Endothelial cell (in vitro differentiated cells): ENCODE measurements at places on chromosomes 4 and X.
A peak's percentile ranks its signal among the peaks of the same experiment; 100 is the strongest.

DNA sequence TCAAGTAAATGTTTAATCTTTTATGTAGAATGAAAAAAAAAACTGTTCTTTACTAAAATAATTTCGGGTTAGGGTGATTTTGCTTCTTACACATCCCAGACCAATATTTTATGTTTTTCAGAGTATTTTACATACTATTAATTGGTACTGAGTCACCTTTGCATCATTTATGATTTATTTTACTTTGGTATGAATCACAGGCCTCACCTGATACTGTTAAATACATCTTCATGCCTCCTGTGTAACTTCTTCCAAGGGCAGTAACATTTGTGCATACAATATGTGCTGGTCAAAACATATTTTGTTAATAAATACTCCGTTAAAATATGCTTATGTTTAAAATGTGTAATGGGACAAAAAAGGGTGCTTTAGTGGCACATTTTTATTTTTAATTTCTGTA, 529.6 kb downstream of the ZNF674 start:
- no peak for DNase-seq

- DNase-seq: no peak
These were observed 774.0 kb upstream of the POU3F4 start for GRCh38 chrX:82734140-82734539.

DNA sequence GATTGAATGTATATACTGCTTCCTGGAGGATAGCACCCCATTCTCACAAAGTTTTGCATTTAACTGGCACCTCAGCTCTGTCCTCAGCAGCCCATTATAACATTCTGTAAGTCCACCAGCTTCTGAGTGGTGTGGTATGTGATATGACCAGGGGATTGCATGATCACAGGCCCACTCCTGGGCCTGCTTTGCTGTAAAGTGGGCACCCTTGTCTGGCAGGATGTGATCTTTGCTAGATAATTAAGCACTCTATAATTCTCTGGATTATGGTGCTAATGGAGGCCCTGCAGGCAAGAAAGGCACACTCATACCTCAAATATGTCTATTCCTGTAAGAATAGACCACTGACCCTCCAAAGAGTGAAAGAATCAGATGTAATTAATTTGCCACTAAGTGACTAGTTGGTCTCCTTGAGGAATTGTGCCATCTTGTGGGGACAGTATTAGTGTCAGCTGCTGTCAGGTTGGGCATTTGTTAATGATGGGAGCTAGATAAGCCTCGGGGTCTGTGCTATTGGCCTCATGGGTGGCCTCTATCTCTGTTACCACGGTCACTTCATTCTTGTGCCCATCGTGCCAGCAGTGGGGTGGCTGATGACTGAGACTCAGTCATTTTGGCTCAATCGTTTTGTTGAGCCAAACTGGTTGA, 2.2 kb upstream of the CFI start:
- peak; percentile 31 for DNase-seq

GRCh38 chr4:140753329-140753728, 2.9 kb downstream of the TBC1D9 start:
- no peak for DNase-seq

GRCh38 chr4:81213671-81214070, 1.4 kb downstream of the PRKG2 start:
- no peak for DNase-seq

- DNase-seq: no peak
These were observed 180.1 kb downstream of the BANK1 start for GRCh38 chr4:101970547-101971155.

GRCh38 chr4:115851918-115852766, 738.7 kb upstream of the NDST4 start:
- peak; percentile 67 for DNase-seq

DNA sequence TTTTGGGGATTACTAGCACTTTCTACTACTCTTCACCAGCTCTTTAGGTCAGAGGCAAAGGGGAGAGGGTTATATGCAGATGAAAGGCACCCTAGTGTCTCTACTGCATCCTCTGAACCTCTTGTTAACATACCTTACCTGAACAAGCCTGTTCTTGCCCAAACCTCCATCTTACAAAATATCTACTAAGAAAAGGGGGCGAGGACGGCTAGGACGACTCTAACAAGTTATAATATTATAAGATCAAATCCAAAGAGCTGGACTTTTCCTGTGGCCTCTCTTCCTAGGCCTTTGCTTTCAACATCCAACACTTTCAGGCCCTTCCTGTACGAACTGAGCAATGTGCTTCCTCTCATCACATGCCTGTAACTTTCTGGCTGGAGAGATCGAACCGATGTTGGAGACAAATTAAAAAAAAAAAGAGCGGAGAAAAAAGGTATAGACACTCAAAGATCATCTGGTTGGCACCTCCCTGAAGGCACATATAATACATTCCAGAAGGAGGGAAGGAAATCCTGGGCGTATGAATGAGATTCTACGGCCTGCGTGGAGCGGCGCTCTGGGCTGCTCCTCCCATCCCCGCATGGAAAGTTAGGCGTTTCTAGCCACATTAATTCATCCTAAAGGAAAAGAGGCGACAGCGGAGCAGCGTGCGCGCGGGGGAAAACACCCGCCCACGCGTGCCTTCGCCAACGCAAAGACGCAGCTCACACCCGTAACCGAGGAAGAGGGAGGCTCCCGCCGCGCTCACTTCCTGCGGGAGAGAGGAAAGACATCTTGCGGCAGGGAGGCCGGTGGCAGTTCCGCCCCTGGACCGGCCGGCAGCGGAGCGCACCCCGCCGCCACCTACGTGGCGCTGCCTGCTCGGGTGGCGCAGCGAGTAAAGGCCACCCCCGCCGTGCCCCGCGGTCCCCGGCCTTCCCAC, 808 bp downstream of the PRDM5 start:
- peak; percentile 66 for DNase-seq

DNA sequence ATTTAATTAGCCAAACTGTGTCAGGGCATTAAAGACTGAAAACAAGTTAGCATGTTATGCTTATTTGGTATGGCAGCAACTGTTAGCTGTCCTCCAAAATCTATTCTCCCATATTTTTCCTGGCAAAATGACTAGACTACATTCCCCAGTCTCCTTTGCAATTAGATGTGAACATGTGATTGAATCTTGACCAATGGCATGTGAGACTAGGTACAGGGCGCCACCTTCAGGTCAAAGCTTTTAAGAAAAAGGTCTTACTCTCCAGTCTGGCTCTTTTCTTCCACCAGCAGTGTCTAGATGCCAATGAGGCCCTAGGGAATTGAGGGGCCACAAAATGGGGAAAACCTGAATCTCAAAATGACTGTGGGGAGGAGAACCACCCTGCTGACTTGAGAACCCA, 408.2 kb downstream of the SMARCA1 start:
- peak; percentile 57 for DNase-seq

DNA sequence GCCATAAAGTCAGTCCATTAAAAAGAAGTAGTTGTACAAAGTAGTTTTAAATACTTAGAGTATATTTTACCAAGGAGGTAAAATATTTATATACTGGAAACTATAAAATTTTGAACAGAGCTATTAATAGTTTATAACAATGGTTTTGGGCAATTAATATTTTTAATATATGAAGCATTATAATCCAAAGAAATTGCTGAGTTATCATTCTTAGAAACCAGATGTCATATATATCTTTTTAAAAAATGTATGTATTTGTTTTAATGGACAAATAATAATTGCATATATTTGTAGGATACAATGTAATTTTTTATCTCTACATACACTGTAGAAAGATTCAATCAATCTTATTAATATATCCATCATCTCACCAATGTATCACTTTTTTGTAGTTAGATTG, 207.8 kb downstream of the CXXC4 start:
- DNase-seq: no peak

DNA sequence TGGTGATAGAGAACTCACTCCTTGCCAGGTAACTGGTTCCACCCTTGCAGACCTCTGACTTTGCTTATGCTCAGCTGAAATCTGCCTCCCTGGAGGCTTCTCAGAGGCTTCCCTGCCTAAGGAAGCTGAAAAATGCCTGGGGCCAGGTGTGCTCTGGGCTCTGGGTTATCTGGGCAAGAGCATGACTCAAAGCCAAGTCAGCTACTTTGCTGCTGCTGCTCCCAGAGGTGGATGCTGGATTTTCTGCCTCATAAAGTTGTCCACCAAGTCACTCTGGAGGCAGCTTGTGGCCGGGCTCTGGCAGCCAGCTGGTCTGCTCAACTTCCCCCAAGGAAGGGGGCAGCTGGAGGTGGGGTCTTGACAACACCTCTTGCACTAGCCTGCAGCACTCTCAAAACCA, 132.7 kb downstream of the PJA1 start:
- no peak for DNase-seq

- DNase-seq: no peak
These were observed 103.5 kb upstream of the VEGFC start for GRCh38 chr4:176896211-176896610.

- DNase-seq: no peak
These were observed at the start of gene NRK for GRCh38 chrX:105822138-105823091. Gene NRK (plus strand): TSS chrX:105822539. CDS start chrX:105822846, 307 bp downstream.

- no peak for DNase-seq
These were observed 16.8 kb downstream of the BANK1 start for GRCh38 chr4:101807351-101807750.

DNA sequence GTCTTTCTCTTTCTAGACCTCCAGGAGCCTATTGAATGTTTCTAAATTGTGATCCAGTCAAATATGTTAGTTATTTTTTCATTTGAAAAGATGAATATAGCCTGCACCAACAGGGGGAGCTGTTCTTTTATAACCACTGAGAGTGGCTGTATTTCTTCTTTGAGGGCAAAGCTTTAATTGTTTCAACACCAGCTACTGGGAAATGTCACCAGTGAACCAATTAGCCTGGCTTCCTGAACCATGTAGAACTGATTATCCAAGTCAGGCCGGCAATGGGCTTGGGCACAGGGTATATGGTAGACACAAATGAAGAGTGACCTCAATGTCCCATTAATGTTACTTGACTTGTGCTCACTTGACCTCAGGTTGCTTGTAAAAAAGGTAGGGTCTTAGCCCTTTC, 4.8 kb upstream of the DAPP1 start:
- DNase-seq: peak; percentile 28

DNA sequence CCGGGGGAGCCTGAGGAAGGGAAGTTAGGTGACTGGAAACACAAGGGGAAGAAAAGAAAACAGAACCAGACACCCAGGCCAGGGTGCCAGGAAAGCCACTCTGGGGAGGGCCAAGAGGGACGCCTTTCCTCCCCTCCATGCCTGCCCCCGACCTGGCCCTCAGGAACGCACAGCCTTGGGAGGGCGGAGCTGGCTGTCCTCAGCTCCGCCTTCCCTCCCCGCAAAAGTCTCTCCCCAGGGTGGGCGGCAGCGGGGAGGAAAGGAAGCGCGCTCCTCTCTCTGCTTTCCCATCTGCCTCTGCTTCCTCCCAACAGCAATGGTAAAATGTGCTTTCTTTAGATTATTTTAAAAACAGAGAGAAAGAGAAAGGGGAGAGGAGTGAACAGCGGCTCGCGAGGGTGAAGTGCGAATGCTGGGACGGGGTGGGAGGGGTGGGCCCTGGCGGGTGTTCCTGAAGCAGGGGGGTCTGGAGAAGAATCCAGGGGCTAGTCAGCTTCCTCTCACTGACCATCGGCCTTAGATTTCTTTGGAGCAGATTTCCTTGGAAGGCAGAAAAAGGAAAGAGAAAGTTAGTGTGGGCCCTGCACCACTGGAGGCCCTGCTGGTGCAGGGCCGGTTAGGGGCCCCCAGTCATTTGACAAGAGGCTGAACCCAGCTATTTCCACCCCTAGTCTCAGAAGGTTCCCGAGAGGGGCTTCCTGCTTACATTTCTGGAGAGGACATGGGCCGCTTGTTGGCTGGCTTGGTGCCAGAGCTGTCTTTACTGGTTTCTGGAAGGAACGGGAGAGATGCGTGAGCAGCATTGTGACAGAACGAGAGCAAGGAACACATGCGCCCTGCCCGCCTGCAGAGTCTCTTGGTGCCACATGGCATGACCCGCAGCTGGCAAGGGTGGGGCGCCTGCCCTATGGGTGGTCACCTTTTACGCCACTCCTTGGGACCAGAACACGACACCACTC, 4.7 kb upstream of the RENBP start:
- peak; percentile 16 for DNase-seq

GRCh38 chrX:12885508-12885907, 18.6 kb downstream of the TLR7 start:
- no peak for DNase-seq

DNA sequence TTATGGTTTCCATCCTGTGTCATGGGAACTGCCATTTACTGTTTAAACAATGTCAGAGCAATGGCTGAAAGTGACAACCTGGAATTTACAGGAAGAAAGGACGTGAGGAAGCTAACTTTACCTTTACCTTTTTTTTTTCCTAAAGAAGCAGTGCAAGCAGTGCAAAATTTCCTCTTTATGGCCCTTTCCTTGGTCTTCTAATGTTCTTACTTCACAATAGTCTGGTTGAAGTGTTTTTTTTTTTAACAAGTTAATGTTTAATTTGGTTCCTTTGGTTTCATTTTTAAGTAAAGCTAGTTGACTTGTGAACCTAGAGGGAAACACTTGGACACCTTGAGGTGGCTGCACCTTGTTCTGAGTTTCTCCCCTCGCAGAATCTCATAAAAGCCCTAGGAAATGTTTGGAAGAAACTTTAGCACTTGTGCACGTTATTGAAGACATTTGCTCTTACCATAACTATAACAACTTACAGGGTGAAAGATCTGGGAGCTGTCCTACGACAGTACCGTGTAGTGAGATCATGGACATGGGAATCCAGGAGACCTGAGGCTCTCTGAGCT, 1.8 kb downstream of the SGMS2 start:
- DNase-seq: no peak

DNA sequence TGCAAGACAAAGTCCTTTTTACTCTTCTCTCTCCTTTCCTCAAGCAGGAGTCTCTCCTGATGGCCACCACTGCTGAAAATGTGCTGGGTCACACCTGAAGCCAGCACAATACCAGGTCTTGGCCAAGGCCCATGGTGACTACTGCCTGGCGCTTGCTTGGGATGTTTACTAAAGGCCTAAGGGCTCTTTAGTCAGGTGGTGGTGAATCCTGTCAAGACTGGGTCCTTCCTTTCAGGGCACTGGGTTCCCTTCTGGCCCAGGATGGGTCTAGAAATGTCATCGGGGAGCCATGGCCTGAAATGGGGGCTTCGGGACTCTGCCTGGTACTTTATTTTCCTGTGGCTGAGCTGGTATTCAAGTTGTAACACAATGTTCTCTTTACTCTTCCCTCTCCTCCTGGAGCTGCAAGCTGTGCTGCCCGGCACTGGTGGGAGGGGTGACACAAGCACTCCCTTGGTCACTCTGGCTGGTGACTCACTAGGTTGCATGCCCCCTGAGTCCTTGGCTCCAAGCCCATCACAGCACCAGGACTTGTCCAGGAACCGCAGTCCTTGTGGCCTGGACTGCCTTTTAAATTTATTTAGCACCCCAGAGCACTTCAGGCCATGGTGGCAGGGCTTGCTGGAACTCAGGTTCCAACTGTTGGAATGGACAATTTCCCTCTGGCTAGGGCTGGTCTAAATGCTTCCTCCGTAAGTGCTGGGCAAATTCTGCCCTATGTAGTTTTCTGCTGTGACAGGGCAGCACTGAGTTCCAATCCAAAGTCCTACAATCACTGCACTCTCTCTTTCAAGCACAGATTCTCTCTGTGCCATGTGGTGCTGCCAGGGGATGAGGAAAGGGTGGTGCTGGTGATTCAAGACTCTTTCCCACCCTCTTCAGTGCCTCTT, 11.3 kb downstream of the ARL13A start:
- DNase-seq: no peak
